ENCODE measurements at places on chromosomes 13 and 19. TPM values are rescaled to one million over a fixed set of nuclear protein-coding genes. Genes with fewer than 3 reads are reported as not detected.

ACP7 gene
- not detected for total RNA-seq

DNA sequence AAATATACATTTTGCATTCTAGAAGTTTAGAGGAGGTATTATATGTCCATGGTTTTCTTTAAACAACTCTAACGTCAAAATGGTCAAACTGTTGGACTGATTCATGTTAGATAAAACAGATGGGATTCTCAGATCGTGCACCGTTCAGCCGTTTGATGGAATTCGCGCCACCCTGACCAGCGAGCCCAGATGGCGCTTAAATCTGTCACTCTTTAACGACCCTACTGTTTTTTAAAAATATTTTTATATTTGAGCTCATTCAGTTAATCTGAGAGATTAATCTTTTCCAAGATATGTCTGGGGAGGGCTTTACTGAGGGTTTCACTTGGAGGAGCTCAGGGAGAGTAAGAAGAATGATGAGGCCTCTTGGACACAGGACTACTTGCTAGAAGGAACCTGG, 164.4 kb downstream of the TM9SF2 start:
- no peaks in the 10 kb centered on the region for H3K27me3 ChIP-seq
- H3K4me3 ChIP-seq, result no peak overlapping the region
- no peaks in the 10 kb centered on the region for H3K36me3 ChIP-seq

- no peak overlapping the region for H3K27ac ChIP-seq
- H3K4me3 ChIP-seq, result no peak overlapping the region
- no peaks in the 10 kb centered on the region for H3K4me1 ChIP-seq
- H3K36me3 ChIP-seq, result no peaks in the 10 kb centered on the region
- peaks cover 2% of the 10 kb centered on the region for H3K27me3 ChIP-seq
- no peak for DNase-seq
Measured at GRCh38 chr13:110610955-110611595, 4.3 kb upstream of the NAXD start.

DNA sequence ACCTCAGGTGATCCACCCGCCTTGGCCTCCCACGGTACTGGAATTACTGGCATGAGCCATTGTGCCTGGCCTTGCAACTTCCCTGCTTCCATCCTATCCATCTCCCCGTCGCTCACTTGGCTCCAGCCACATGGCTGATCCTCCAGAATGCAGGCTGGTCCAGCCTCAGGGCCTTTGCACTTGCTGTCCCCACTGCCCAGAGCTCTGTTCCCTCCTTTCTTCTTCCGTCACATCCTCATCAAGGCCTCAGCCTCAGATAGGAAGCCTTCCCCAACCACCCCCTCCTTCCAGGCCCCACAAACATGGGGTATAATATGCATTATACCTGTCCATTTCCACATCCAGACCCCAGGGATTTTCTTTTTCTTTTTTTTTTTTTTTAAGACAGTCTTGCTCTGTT, 16.2 kb downstream of the MAST3 start:
- peaks cover 17% of the 10 kb centered on the region for H3K4me1 ChIP-seq
- DNase-seq, result no peak
- H3K4me3 ChIP-seq, result no peak overlapping the region
- no peaks in the 10 kb centered on the region for H3K36me3 ChIP-seq

GRCh38 chr13:49441846-49442245, 2.0 kb downstream of the CAB39L start:
- H3K4me1 ChIP-seq, result peaks cover 9% of the 10 kb centered on the region
- H3K36me3 ChIP-seq, result no peaks in the 10 kb centered on the region
- no peak overlapping the region for H3K4me3 ChIP-seq
- no peak for DNase-seq

DNA sequence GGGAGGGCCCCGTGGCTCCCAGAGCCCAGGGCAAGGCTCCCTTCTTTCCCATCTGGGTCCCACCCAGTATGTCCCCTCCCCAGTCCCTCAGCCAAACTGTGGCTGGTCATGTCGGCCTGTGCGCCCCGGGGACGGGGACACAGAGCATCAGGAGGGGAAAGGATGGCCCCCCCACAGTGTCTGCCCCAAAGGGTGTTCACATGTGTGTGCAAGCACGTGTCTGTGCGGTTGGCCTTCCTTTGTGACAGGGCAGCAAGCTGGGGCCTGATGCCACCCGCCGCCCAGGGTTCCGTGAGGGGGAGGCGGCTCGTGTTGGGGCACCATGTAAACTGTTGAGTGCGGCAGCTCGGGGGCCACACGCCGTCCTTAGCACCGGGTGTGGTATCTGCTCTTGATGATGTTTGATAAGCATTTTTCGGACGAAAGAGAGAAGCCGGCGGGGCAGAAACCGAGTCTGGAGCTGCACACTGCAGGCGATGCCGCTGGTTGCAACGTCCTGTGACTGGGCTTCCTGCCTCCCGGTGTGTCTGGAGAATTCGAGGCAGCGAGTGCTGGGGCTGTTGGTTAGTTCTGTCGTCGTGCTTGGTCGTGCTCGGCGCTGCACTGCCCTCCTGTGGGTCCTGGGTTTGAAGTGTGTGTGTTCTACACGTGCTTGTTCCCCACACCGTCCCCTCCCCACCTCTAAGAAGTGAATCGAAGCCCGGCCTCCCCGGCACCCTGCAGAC, 18.4 kb downstream of the GNA11 start:
- no peaks in the 10 kb centered on the region for H3K4me1 ChIP-seq
- H3K27ac ChIP-seq, result no peak overlapping the region
- H3K27me3 ChIP-seq, result no peaks in the 10 kb centered on the region
- no peaks in the 10 kb centered on the region for H3K36me3 ChIP-seq
- DNase-seq, result no peak
- H3K4me3 ChIP-seq, result no peak overlapping the region

GRCh38 chr19:2775556-2776430, 7.3 kb downstream of the SGTA start:
- DNase-seq, result peak; percentile 57
- no peaks in the 10 kb centered on the region for H3K36me3 ChIP-seq
- peak overlapping the region; percentile 40 for H3K4me3 ChIP-seq
- peaks cover 54% of the 10 kb centered on the region for H3K4me1 ChIP-seq
- H3K27ac ChIP-seq, result peak overlapping the region; percentile 75
- H3K27me3 ChIP-seq, result no peaks in the 10 kb centered on the region

DNA sequence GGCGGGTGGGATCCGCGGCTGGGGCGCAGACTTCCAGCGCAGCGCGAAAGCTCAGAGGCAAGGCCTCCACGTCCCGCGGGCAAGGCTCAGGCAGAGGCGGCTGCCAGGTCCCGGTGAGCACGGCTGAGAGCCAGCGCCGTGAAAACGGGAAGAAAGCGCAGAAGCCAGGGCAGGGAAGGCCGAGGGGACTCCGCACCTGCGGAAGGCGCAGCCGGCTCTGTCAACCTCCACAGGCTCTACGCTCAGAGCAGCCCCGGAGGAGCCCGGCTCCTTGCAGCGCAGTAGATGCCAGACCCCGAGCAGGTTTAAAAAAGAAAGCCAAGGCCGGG, 131.0 kb downstream of the RNF17 start:
- DNase-seq, result no peak
- no peaks in the 10 kb centered on the region for H3K36me3 ChIP-seq
- no peak overlapping the region for H3K27ac ChIP-seq
- H3K27me3 ChIP-seq, result no peaks in the 10 kb centered on the region
- H3K4me3 ChIP-seq, result no peak overlapping the region

GRCh38 chr19:9741476-9742171, 26.9 kb downstream of the ZNF846 start:
- no peak overlapping the region for H3K4me3 ChIP-seq
- no peaks in the 10 kb centered on the region for H3K27me3 ChIP-seq
- no peak overlapping the region for H3K27ac ChIP-seq
- no peak for DNase-seq

ZNF792 gene
- total RNA-seq, result 3.5 TPM

DNA sequence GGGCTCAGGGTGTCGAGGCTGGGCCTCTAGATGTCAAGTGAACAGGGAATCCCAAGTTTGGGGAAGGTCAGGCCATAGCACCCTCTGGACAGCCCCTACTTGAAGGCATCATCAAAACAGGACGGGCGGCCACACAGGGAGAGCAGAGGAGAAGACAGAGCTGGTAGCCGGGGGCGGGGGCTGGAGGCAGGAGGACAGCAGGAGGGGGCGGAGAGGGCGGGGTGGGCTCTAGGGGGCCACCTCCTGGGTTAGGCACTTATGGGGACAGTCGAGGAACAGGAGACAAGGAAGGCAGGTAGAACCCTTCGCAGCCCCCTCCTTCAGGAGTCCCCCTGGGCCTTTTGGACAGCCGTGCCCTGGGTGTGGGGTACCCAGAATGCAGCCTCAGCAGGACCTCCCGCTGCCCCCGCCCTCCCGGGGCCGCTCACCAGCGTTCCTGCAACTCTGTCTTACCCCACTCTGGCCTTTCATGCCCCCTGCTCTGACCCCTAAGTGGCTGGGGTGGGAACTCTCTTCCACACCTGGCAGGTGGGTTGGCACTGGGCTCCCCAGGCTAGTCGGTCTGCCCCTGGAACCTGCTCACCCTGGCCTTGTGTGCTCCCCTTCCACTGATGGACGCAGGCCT, 5.8 kb downstream of the SSBP4 start:
- DNase-seq, result no peak
- H3K27me3 ChIP-seq, result no peaks in the 10 kb centered on the region
- H3K36me3 ChIP-seq, result no peaks in the 10 kb centered on the region
- H3K4me3 ChIP-seq, result no peak overlapping the region
- peak overlapping the region; percentile 70 for H3K27ac ChIP-seq

KIR2DL4 gene
- total RNA-seq, result not detected

- H3K27me3 ChIP-seq, result no peaks in the 10 kb centered on the region
- no peak overlapping the region for H3K4me3 ChIP-seq
- no peak for DNase-seq
- H3K27ac ChIP-seq, result peak overlapping the region; percentile 30
- H3K36me3 ChIP-seq, result no peaks in the 10 kb centered on the region
Measured at GRCh38 chr13:45391926-45392325, 26.2 kb downstream of the SLC25A30 start.

GRCh38 chr13:104869501-104869900, 1666.0 kb downstream of the EFNB2 start:
- no peaks in the 10 kb centered on the region for H3K36me3 ChIP-seq
- no peak overlapping the region for H3K4me3 ChIP-seq
- no peaks in the 10 kb centered on the region for H3K4me1 ChIP-seq
- DNase-seq, result no peak
- no peaks in the 10 kb centered on the region for H3K27me3 ChIP-seq
- H3K27ac ChIP-seq, result no peak overlapping the region

ZNF486 gene
- total RNA-seq, result 1.1 TPM

DNA sequence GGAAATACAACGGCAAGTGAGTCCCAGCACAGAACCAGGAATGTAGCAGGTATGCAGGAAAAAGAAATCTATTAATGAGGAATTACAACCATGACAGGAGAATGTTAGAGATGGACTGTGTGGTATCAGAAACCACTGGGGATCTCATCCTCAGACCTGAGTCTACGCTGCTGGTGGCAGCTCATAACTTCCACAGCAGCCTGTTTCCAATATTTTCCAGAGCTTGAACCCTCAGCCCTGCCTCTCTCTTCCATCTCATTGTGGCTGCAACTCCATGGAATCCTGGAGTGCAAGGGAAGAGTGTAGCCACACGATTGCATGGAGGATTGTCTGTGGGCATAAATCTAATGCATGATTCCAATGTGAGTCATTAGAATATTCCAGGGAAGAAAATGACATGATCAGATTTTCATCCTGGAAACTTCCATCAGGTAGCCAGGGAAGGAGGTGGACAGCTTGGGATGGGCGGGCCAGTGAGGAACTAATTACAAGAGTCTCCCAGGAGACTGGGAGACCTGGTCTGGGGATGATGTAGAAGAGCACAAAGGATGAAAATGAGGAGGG, 14.9 kb downstream of the PLA2G4C start:
- no peaks in the 10 kb centered on the region for H3K4me1 ChIP-seq
- H3K27me3 ChIP-seq, result no peaks in the 10 kb centered on the region

KLK2 gene
- total RNA-seq, result not detected

DNA sequence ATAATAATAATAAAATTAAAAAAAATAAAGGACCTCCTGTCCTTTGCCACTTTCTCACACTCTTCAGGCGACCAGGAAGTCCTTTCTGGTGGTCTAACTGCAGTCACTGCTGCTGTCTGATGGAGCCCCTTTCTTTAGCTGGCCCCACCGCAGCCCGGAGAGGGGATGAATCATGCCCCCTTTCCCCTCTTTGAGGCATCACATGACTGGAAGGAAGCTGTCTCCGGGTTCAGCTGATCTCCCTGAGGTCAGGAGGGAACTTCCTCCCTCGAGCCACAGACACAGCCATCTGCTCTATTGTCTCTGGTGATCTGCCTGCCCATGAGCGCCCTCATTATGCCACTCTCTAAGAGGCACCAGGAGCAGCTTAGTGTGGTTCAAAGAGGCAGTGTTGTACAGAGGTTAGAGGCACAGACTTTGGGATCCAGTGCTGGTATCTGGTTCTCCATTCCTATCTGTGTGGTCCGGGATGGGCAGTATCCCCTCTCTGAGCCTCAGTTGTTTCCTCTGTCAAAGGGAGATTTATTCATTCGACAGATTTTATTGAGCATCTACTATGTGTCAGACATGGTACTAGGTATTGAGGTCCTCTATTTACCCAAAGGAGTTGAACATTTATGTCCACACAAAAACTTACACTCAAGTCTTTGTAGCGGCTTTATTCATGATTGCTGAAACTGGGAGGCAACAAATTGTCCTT, 30.0 kb downstream of the VAV1 start:
- no peak overlapping the region for H3K4me3 ChIP-seq
- H3K27me3 ChIP-seq, result no peaks in the 10 kb centered on the region
- H3K4me1 ChIP-seq, result no peaks in the 10 kb centered on the region
- peak; percentile 16 for DNase-seq

DNA sequence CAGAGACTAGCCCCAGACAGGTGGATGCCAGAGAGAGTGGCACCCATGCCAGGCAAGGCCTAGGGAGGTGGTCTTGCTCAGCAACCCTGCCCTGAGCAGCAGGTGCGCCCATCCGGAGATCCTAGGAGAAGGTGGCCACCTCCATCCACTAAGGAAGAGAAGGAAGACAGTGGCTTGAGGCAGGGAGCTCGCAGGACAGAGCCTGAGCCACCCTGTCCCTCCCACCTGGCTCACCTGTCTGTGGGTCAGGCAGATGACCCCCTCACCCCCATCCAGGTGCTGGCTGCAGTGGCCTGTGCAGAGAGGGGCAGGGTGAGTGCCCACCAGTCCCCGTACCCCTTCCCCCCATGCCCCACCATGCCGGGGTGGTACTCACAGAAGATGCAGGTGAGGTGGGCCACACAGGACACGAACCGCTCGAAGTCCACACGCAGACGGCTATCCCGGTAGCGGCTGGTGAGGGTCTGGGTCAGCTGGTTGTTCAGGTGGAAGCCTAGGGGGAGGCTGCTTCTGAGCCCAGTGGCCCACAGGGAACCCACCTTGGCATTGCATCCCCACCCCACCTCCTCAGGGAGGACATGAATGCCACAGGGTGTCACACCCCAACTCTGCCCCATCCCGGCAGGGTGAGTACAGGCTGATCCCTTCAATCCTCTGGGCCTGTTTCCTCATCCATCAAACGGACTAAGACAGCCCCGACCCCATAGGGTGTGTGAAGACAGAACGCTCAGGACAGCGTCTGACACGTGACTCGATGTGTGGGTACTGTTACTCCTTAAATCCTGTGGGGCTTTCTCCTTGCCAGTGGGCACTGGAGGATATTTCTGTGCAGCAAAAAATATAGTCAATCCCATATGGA, 13.3 kb downstream of the CAPN12 start:
- peak overlapping the region; percentile 50 for H3K27ac ChIP-seq
- H3K36me3 ChIP-seq, result peaks cover 48% of the 10 kb centered on the region
- DNase-seq, result no peak
- peaks cover 8% of the 10 kb centered on the region for H3K4me1 ChIP-seq

- no peaks in the 10 kb centered on the region for H3K36me3 ChIP-seq
- H3K4me1 ChIP-seq, result no peaks in the 10 kb centered on the region
- H3K27me3 ChIP-seq, result peaks cover 7% of the 10 kb centered on the region
- no peak overlapping the region for H3K27ac ChIP-seq
Measured at GRCh38 chr19:30254789-30255188, 117.4 kb upstream of the ZNF536 start.
